ENCODE measurements at places on chromosomes 7 and 10. TPM values are rescaled to one million over a fixed set of nuclear protein-coding genes. Genes with fewer than 3 reads are reported as not detected.

The C10orf71 gene
- not detected for total RNA-seq

The TRDMT1 gene
- total RNA-seq: 8.3 TPM

DNA sequence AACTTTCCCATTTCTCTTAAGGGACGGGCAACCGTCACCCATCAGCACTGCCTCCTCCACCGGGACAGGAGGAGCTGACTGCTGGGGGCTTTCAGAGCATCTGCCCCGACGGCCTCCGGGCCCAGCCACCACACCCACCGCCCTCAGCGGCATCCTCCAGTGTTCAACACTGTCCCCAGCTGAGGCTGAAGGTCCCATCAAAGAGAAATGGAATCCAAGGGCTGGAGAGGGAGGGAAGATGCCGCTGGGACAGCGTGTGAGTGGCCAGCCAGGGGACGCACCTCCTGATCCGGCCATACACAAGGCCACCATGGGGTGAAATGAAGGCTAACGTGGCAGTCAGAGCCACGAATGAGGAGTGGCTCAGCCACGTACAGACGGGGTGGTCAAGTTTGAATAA, 153.6 kb upstream of the PPP2R2D start:
- H3K36me3 ChIP-seq: no peaks in the 10 kb centered on the region
- no peak overlapping the region for H3K4me3 ChIP-seq

DNA sequence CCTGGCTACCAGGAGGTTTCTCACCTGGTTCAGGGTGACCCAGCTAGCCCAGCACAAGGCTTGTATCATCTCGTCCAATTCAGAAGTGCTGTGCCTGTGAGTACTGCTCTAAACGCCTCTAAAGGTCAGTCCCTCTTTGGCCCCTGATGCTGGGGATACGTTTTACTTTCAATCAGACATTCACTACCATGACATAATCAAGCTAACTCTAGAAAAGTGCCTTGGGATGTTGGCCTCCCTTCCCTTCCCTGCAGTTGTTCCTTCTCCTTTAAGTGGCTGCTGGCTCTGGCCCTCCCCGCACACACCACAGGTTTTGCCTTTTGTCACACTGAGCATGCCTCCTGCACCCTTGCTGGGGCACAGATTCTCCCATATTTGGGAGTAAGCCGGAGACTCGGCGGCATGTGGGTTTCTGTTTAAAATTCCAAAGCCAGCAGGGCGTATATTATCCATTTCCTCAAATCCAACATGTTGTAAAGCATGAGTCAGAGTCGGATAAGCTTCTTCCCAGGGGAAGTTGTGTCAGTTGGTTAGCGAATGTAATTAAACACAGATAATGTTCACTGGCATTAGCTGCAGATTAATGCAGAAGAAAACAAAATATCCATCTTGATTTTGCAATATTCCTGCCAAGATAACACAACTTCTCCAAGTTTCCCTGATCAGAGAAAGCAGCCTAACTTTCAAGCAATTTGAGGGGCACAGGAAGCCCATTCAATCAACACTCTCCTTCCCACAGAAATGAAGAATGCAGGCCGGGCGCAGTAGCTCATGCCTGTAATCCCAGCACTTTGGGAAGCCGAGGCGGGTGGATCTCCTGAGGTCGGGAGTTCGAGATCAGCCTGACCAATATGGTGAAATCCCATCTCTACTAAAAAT, 31.8 kb upstream of the VCL start:
- no peak overlapping the region for H3K27ac ChIP-seq
- H3K4me3 ChIP-seq: no peak overlapping the region
- no peak for DNase-seq
- H3K4me1 ChIP-seq: peaks cover under 1% of the 10 kb centered on the region

GRCh38 chr7:150341263-150342120, at the start of gene RARRES2:
Gene RARRES2, minus strand, starts transcription at chr7:150341629. Its CDS starts 1,020 bp downstream, at chr7:150340609.
- no peaks in the 10 kb centered on the region for H3K4me1 ChIP-seq
- no peaks in the 10 kb centered on the region for H3K27me3 ChIP-seq
- H3K36me3 ChIP-seq: no peaks in the 10 kb centered on the region
- no peak for DNase-seq
- H3K4me3 ChIP-seq: no peak within 1 kb of the TSS
- no peak within 1 kb of the TSS for H3K27ac ChIP-seq

DNA sequence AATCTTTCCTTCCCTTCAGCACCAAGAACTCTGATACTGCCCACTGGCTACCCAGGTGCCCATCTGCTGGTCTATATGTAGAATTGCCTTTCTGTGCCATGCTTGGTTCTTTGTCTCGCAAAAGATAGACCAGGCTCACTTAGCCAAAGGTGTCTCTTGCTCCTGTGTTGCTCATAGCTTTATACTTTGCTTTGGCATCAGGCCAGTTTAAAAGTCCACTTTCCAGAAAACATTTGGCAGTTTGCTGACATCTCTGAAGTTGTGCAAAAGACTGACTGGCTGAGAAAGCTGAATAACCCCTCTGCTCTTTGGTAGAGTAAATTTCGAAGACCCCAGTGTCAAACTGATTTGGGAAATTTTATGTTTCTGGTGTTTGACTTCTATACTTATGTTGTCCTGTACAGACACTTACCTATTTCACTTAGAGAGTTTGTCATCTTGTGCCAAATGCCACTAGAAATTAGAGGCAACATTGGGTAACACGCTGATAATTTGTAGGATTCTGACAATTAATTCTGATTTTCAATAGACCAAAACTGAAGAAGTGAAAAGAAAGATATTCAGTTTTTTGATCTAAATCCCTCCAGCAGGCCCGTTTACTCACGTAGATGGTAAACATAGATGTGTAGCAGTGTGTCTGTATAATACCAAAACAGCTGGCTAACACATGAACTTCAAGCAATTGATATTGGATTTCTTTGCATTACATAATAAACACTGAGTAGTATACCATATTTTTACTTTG, 91.1 kb downstream of the CPED1 start:
- H3K4me1 ChIP-seq: no peaks in the 10 kb centered on the region
- DNase-seq: no peak
- no peak overlapping the region for H3K27ac ChIP-seq
- H3K36me3 ChIP-seq: no peaks in the 10 kb centered on the region
- no peaks in the 10 kb centered on the region for H3K27me3 ChIP-seq
- H3K4me3 ChIP-seq: no peak overlapping the region
